Activated naive CD4-positive, alpha-beta T cell treated with anti-CD3 and anti-CD28 coated beads, Interleukin-2, amount 50 U/mL, for 72 hours (primary cell): ENCODE measurements at places on chromosomes 3 and 15.

GRCh38 chr3:190132371-190132770 is 11.7 kb upstream of the P3H2 start:
- DNase-seq: no peak

DNA sequence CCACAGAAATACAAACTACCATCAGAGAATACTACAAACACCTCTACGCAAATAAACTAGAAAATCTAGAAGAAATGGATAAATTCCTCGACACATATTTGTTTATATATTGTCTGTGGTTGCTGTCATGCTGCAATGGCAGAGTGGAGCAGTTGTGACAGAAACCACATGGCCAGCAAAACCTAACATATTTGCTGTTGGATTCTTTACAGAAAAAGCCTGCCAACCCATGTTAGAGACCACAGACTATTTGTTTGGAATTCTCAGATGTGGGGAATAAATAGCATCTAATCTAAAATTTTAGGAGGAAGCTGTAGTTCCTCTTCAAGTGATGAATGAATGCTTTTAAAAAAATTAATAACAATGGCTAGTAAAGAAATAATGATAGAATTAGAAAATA is 341.6 kb upstream of the AZI2 start:
- DNase-seq: no peak

DNA sequence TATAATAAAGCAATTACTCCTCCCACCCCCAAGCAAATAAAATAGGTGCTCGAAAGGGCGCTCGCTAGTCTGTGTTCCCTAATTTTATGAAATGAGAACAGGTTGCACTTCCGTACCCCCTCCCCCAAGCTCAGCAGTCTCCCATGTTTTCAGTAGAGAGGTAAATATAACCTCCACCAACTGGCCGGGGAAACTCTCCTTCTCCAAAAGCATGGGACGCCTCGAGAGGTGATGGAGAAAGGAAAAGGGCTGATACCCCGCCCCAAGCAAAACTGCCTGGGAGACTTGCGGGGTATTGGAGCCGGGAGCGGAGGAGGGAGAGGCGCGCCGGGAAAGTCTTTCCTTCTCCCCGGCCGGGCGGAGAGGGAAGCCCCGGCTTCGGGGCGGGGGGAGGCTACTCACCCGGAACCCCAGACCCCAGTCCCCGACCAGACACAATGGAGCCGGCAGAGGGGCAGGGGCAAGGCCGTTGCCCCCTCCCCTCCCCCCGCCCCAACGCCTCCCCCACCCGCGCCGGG is 605 bp downstream of the DCUN1D1 start:
- no peak for DNase-seq

- no peak for DNase-seq
These were observed 114.1 kb downstream of the DCLK3 start for GRCh38 chr3:36650271-36650671.

DNA sequence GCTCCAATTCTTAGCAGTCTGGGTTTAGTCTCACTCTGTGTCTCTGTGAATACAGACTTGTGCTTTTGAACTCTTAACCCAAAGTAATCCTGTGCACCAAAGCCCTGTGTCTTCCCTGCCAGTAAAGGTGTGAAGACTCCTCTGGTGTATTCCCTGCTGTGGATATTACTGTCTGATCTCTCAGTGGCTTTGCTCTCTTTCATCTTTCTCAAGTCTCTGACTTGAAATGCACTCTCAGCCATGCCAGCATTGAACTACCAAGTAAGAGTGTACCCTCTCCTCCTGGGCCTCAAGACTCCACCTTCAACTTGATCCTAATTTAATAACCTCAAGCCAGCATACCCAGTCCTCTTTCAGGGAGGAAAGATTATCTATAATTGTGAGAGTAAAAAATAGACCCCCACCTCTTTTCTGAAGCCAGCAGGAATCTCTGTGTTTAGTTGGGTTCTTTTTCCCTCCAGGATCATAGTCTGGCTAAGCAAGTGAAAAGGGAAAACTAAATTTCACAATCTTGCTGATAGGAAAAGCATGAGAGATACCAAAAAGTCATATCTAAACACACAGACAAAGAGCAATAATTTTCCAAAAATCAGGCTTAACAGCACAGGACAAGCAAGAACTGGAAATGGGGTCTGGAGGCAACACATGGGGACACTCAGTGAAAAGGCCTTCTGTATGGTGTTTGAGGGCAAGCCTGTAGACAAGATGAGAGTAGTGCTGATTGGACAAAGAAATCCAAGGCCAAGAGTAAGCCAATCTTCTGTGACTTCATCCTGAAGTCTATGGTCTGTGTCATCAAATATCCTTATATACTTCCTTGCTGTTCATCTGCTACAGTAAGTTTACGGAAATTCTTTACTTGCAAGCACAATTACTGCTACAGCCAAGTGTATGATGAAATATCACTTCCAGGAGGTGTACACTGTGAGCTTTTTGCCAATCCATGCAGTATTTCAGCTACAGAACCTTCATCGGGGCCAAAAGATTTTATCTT is 296.1 kb upstream of the TGFBR2 start:
- DNase-seq: no peak

GRCh38 chr15:90221246-90221900 is 12.4 kb downstream of the CIB1 start:
- DNase-seq: peak; percentile 41

GRCh38 chr3:41196499-41197410 is 2.5 kb upstream of the CTNNB1 start:
- DNase-seq: no peak

DNA sequence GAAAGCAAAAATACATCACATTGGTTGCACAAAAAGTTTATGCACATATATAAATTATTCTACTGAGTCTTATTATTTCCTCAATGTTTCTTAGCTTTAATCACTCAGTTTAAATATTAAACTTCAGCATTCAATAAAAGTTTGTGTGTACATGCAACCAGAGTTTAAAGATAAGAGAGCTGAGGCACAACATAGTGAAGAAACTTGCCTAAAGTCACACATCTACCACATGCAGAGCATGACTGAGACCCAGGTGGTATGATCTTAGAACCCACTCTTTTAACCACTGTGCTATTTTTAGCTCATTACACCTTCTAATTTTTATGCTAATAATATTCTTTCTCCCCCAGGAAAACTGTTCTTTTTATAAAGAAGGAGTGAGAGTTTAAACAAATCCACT is 96.1 kb upstream of the GOLIM4 start:
- no peak for DNase-seq

DNA sequence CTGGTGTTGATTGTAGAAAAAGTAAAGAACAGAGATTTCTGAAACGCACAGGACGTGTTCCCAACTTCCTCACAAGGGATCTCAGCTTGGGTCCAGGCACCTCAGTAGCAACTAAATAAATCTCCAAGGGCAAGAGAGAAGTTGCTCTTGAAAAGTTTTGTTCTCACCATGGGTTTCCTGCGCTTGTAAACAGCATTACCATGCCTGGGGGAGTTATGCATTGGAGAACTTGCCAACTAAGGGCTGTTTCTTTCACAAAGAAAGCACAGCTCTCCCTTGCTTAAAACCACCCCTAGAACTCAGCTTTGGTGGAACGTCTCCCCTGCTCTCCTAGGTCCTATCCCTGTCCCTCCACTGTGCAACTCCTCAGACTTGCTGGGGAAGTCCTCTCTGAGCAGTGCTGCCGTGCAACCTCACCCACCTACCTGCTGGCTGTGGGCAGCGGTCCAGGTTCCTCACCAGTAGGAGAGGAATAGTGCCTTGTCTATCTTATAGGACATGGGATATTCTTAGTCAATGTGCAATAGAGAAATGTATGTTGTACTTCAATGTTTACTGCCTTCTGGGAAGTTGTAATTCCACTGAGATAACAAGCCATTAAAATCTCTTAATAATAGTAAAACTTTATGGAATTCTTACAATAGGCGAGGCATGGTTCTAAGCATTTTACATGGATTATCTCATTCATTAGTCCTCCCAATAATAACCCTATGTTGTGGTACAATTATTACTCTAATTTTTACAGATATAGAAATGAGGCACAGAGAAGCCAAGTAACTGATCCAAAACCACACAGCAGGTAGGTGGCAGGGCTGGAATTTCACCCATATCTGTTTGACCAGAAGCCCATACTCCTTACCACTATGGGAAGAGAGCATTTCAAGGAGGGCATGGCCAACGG is 51.5 kb downstream of the UMPS start:
- no peak for DNase-seq

- DNase-seq: no peak
These were observed 178.4 kb upstream of the SUCLG2 start for GRCh38 chr3:67832817-67833216.

GRCh38 chr3:150169330-150169940 is 198.7 kb upstream of the PFN2 start:
- no peak for DNase-seq

DNA sequence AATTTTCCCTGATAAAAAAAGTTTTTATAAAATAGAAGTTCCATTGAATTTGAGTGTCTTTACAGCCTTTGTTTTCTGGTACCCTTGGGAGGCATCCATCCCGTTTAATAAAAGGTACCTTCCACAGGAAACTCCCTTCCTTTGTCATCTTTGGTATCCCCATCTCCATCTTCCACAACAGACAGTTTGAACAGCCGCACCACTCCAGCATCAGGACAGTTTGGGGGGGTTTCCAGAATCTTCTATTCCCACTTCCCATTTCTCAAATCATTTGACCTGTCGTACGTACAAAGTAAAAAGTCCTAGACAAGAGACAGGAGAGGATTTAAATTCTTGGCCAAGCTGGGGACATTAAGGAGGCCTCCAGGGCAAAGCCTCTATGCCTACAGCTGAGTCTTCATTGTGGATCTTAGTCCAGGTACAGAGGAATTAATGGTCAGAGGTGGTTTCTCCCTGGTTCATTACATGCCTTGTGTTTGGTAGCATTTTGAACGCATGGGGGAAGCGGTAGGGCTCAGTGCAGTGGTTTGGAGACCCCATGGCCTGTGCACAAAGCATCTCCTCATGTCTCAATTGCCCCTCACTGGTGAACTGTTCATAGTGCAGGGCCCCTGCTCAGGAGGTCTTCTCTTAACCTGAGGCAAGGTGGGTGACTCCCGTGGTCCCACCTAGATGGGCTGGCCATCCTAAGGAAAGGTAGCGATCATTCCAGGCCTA is 19.4 kb upstream of the BCL2A1 start:
- no peak for DNase-seq

DNA sequence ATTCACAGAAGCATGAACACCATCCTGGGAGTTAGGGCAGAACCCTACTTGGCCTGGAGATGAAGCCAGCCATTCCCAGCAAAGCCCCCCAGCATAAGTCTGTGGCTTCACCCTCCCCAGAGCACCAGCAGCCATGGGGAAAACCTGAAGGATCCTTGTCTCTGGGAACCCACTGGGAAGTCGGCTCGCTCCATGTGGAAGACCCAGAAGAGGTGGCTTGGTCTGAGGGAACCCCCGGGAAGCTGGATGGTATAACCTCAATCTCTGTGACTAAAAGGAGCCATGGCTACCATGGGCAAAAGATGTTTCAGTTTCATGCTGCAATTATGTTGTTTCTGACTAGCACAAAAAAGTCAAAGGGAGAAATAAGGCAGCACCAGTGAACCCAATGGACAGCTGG is 11.8 kb upstream of the RPUSD3 start:
- DNase-seq: no peak

GRCh38 chr15:66623801-66624453 is 58.1 kb upstream of the LCTL start:
- no peak for DNase-seq

DNA sequence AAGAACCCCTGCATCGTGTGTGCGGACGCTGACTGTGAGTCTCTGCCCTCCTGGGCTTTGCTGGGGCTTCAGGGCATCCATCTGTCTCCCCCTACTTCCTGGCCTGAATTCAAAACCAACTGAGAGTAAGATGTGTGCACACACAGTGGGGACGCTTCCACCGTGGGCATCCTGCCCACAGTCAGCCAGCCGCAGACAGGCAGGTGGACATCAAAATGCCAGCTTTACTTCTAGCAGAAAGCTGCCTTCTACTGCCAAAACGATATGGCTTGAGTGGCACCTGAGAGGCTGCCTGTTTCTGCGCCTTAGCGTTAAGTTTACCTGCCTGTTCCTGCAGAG is 18.5 kb downstream of the ALDH1A3 start:
- no peak for DNase-seq

- no peak for DNase-seq
These were observed 594.0 kb upstream of the UBE2E2 start for GRCh38 chr3:22609139-22609538.

DNA sequence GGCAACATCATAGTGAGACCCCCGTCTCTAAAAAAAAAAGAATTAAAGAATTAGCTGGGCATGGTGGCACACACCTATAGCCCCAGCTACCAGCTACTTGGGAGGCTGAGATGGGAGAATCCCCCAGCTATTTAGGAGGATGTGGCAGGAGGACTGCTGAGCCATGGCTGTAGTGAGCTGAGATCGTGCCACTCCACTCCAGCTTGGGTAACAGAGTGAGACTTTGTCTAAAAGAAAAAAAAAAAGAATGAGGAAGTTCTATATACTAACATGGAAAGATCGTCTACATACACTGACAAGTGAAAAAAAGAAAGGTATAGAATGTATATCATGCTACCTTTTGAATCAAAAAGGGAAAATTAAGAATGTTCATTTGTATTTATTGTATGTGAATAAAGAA is 83.9 kb upstream of the CDAN1 start:
- no peak for DNase-seq

GRCh38 chr3:32452009-32452408 is 50.6 kb downstream of the CMTM6 start:
- DNase-seq: no peak

- no peak for DNase-seq
These were observed 56.8 kb upstream of the TGFBR2 start for GRCh38 chr3:30549600-30549999.
